LHCN-M2 (cell line): ENCODE measurements at places on chromosomes 7 and 10. TPM values are rescaled to one million over a fixed set of nuclear protein-coding genes. Genes with fewer than 3 reads are reported as not detected.

GRCh38 chr7:1142051-1142635, 17.9 kb downstream of the ZFAND2A start:
- DNase-seq: no peak

GRCh38 chr10:34377833-34378232, 437.3 kb downstream of the PARD3 start:
- no peak for DNase-seq

- DNase-seq: no peak
Observed at GRCh38 chr10:26489081-26489480, 50.9 kb downstream of the APBB1IP start.

GRCh38 chr10:129614341-129614740, 147.3 kb downstream of the MGMT start:
- DNase-seq: no peak

DNA sequence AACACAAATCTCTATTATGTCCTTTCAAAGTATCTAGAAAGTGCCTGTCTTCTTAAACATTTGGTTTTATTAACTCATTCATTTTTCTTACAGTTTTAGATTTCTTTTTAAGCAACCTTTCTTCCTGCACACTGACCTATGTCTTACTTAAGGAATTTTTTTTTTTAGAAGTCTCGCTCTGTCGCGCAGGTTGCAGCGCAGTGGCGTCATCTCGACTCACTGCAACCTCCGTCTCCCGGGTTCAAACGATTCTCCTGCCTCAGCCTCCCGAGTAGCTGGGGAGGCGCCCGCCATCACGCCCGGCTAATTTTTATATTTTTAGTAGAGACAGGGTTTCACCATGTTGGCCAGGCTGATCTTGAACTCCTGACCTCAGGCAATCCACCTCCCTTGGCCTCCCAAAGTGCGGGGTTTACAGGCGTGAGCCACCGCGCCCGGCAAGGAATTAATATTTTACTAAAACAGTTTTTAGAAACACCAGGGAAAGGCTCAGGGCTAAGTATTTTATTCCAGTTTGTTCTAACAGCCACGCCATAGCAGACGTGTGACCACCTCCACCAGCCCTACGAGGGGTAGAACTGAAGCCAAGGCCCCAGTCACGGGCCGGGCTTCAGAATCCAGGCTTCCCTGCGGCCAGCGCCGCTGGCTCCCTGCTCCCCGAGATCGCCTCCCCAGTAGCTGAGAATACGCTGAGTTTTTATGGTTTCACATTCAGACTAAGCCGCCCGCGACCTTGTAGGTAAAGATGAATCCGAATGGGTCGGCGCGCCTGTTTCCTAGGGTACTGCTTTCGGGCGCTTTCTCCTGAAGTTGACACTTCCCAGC, 941 bp upstream of the LUC7L2 start:
- DNase-seq: peak; percentile 17

GRCh38 chr10:96758423-96758822, 38.1 kb upstream of the PIK3AP1 start:
- DNase-seq: peak; percentile 31

GRCh38 chr10:62396864-62397263, 22.7 kb downstream of the ZNF365 start:
- DNase-seq: no peak

DNA sequence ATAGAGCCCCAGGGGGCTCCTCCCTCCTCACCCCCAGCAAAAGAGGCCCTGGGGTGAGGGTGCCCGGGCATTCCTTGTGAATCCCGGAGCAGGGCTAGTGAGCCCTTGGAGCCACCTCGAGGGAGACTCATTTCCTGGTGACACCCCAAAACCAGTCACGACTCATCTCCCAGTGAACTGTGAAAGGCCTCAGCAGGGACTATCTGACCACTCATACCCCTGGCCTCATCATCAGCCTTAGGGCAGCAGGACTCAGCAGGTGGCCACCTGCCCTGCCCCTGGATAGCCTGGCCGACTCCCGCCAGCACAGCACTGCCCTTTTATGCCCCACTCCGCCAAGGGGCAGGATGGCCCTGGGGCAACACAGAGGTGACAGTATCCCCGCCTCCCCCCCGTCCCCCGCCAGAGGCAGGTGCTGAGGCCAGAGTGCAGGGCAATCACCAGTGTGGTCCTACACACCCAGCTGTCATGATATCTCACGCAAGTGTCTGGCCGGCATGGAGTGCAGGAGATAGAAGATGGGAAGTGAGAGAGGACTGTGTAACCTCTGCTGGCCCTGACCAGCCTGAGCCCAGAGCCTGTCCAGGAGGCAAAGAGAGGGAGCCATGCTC, 3.2 kb downstream of the SNCG start:
- peak; percentile 57 for DNase-seq

DNA sequence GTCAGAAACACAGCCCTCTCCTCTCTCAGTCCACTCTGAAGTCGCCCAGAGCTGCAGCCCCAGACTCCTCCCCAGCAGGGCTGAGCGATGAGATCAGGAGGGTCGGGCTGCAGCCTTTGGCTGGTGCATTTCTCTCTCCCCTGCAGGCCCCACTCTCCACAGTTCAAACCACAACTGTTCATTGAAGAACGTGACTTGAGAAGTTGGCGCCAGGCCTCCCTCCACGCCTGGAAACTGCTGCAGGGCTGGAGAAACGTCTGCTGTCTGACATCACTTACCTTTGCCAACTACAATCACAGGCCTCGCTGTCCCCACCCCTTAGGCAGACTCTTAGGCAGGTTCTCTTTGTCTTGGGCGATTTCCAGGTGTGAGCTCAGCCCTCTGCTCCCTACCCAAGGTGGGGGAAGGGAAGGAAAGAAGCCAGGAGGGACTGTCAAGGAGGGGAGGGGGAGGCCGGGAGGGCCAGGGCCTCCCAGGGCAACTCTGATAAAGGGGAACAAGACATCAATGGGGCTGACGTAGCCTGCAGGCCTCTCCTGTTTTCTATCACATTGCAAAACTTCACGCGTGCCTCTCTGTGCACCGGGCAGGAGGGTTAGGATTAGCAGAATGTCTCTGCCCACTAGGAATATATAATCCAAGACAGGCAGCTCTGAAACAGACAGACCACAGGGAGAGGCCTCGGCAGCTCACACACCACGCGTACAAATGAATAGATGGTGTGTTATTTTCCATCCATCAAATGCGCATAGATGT, 32.7 kb downstream of the CALML5 start:
- DNase-seq: no peak

- peak; percentile 25 for DNase-seq
Observed at GRCh38 chr10:71486484-71487114, 89.9 kb downstream of the CDH23 start.

GRCh38 chr7:121379930-121380329, 16.2 kb downstream of the FAM3C start:
- peak; percentile 55 for DNase-seq

DNA sequence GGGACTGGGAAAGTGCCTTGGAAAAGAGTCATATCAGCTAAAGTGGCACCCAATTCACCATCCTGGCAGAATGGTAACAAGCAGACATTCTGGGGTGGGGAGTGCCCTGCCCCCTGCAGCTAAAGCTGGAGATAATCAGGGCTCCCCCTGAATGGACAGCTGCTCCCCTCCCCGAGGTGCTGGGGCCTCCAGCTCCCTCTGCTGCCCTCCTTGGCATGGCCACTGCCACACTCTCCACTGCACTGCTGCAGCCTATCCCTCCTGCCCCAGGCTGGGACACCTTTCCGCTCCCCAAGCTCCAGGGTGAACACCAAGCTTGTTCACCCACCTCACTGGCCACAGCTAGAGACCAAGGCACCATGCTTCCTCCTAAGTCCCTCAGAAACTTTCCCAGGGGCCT, 9.8 kb upstream of the PARD3 start:
- peak; percentile 39 for DNase-seq

- DNase-seq: no peak
Observed at GRCh38 chr7:4198301-4198700, 483.8 kb upstream of the FOXK1 start.

DNA sequence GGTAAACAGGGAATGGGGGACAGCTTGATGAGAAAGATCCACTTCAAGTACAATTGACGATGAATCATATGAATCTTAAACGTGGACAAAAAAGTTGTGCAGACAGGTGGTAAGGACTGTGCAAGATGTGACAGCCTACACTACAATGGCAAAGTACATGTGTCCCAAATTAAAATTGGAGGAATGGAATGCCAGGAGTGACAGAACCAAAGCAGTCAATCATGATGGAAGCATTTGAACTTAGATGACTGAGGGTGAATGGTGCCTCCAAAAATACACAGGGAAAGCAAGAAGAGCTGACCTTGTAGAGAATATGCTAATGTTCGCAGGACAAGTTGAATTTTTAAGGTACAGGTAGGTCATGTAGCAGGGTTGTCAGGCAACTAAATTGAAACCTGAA, 150.3 kb upstream of the WNT16 start:
- DNase-seq: no peak

GRCh38 chr7:17846935-17847334, 93.4 kb downstream of the SNX13 start:
- no peak for DNase-seq

DNA sequence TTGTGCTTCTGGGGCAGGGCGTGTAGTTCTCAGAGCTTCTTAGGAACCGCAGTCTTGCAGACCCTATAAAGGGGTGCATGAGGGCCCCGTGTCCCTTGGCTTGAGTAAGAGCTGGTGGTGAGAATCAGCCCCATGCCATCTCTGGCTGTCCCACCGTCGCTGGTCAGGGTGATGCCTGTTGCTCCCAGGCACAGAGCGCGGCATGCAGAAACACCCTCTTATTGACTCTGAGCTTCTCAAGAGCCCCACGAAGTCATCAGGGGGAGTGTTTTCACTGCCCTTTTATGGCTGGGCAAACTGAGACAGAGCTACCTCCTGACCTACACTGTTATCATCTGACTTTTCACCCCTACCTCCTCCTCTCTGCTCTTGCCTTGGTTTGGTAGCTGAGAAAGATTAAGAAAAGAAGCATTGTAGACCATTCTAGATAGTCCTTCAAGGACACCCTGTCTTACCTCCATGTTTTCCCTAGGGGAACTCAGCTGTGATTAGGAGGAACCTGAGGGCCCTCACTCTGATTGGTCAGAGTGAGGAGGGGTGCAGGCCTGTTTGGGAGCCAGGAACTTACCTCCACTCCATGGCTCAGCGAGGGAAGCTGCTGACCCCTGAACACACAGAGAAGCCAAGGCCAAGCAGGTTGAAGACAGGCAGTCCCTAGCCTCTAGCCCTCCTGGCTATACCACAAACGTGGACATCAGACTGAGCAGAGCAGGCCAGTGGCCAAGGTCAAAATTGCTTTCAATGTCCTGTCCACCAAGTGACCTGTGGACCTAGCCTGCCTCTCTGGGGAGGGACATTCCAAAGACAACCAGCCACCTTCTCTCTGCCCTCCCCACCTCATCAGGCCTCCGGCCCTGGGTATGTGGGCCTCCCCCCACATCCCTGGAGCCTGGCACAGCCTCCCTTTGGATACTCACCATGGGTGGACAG, 17.6 kb downstream of the UNC5B start:
- no peak for DNase-seq

DNA sequence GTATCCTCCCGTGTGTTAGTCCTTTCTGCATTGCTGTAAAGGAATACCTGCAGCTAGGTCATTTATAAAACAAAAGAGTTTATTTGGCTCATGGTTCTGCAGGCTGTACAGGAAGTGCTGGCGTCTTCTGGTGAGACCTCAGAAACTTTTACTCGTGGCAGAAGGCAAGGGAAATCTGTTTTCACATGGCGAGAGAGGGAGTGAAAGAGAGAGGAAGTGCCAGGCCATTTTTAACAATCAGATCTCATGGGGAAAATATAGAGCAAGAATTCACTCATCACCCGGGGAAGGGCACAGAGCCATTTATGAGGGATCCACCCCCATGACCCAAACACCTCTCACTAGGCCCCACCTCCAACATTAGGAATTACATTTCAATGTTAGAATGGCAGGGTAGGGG, 952.2 kb downstream of the CNTNAP2 start:
- DNase-seq: no peak

GRCh38 chr10:121800831-121801230, 127.0 kb downstream of the ATE1 start:
- no peak for DNase-seq

DNA sequence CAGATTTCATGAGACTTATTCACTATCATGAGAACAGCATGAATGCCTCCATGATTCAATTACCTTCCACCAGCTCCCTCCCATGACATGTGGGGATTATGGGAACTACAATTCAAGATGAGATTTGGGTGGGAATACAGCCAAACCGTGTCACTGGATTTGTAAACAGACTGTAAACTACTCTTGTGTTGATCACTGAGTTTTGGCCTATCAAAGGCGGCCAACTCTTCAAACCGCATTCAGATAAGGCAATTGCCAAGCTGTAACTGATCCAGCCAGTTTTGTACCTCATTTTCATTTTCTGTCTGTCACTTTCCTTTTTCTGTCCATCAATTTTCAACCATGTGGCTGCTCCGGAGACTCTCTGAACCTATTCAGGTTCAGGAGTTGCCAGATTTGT, 27.2 kb upstream of the PAPSS2 start:
- DNase-seq: no peak

DNA sequence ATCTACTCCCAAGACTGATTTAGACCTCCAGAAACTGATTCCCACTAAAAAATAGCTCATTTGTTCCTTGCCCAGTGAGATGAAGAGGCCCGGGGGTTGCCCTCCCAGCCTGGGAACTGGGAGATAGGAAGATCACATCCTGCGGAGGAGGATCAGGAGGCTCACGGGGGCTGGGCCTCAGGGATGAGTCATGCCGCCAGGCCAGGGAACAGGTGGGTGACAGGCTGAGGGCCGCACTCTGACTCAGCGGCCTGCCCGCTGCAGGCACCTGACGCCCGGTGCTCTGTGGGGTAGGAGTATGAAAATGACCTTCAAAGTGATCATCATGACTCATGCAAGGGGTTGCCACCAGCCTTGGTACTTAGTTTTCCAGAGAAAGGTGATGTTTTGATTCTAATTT, 104.5 kb upstream of the ZPBP start:
- no peak for DNase-seq

DNA sequence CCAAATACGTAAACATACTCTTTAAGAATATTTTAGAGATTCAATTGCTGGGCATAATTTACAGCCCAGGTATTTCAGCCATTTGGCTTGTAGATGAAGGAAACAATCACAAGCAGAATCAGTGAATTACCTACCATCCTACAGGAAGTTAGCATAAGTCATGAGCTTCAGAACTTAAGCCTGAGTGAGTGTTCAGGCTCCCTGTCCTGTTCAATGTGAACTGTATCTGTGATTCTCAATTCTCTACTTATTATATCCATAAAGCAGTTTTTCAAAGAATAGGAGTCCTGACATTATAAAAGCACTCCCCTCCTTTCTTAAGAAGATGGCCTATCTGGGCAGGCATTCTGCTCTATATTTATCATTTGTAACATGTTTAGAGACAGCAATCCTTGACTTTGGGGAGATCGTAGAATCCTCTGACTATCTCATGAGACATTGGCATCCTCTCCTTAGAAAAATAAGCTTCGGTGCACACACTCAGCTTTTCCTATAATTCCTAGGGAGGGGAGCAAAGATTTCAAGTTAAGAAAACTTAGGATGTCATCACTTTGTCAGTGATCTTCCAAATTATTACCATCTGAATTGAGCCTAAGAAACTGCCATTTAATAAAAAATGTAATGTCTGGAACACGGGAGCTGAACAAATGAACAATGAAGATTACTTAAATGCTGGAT, 645.2 kb upstream of the IGFBP3 start:
- DNase-seq: no peak

GRCh38 chr7:143374561-143374960, 6.6 kb upstream of the ZYX start:
- no peak for DNase-seq

- DNase-seq: no peak
Observed at GRCh38 chr7:22936246-22936645, 77.7 kb downstream of the HYCC1 start.

- no peak for DNase-seq
Observed at GRCh38 chr7:20222219-20222828, 5.1 kb upstream of the MACC1 start.

The AQP1 gene
- 0.13 and 0.23 TPM in 2 replicates for total RNA-seq

The PRKCQ gene
- not detected in 2 replicates for total RNA-seq

The SFMBT2 gene
- total RNA-seq: not detected in 2 replicates

The IKZF5 gene
- total RNA-seq: 3.5 and 4.5 TPM in 2 replicates

The GHRHR gene
- not detected in 2 replicates for total RNA-seq

The ATP6V1F gene
- total RNA-seq: 211 and 226 TPM in 2 replicates
